ENCODE measurements at places on chromosomes 3 and 15.

DNA sequence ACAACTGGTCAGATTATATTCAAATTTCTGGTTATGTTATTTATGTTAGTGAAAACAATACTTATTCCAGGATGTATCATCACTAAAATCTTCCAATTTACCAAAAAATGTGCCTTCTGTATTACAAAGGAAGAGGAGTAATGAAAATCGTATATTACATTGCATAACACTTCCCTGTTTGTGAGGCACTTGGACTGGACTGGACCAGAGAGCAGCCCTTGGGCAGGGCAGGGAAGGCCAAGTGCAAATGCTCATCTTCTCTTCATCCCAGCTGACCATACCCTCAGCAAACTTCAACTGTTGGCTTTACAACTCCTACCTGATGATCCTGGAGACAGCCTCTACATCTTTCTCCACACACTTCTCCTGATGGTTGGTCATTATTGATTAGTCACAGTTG is 285.7 kb upstream of the MME start:
- DNase-seq: no peak

DNA sequence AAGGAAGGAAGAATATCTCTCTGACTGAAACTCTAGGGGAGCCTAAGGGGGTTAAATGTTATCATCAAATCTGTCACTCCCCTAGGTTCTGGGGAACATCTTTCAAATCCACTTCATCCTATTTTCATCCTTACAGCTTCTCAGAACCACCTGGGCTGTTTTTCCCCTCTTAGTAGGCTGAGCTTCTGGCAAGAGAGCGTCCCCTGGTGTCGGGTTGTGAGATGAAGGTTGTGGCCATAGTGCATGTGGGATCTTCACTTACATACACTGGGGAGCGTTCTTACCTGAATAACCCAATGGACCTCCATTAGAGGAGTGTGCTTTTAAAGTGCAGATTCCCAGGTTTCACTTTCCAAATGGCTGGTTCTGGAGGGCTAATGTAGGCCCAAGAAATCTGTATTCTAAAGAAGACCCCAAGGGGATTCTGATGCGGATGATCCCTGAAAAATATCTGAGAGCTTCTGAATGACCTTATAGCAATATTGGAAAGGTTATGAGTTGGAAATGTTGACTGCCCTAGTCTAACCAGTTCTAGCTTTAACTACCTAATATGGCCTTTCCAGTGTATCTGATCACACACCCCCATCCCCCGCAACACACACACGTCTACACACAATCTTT is 663.7 kb downstream of the AGBL1 start:
- DNase-seq: peak; percentile 31

DNA sequence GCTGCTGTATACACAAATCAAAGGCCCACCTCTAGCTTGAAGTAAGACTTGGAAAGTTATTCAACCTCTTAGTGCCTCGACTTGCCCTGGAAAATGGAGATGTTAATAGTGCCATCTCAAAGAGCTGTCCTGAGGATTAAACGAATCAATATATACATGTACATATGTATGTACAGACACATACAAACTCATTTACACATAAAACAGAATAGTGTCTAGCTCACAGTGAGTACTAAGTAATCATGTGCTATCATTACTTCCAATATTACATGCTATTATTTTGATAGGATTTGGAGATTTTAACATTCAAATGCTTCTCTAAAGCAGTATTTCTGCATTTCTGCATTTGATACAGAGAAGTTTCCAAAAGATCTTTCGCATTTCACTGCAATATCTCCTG is 20.5 kb downstream of the LARP6 start:
- DNase-seq: no peak

DNA sequence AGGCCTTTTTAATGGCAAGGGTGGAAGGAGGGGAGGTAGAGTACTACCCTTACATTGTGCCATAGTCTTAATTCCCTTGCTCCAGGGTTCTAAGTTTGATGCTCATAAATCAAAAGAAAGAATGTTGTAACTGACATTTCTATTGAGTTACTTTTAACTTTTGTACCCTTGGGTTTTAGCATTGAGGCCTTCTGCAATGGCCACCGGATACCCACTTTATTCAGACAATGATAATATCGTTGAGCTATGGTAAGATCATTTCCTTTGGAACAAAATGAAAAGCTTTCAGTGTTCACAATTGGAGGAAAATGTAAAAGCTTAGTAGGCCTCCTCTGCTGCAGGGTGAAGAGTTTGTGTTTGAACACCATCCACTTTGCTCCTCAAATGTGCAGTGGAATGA is 16.8 kb downstream of the CGNL1 start:
- no peak for DNase-seq

GRCh38 chr15:36961956-36962355 is 138.4 kb downstream of the MEIS2 start:
- no peak for DNase-seq

DNA sequence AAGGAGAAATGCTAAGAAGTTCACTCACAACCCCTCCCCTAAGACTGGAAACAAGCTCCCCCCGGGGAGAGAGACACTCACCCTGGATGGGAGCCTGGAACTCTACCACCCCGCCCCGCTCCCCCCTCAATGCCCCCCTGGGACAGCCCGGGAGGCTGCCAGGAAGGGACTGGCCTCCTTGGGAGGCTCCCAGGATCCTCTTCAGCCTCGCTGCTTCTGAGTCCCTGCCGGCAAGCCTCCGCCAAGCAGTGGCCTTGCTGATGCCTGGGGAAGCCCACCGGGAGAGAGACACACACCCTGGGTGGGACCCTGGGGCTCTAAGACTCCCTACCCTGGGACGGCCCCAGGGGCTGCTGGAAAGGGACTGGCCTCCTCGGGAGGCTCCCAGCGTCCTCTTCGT is 33.4 kb downstream of the CPEB1 start:
- DNase-seq: no peak

DNA sequence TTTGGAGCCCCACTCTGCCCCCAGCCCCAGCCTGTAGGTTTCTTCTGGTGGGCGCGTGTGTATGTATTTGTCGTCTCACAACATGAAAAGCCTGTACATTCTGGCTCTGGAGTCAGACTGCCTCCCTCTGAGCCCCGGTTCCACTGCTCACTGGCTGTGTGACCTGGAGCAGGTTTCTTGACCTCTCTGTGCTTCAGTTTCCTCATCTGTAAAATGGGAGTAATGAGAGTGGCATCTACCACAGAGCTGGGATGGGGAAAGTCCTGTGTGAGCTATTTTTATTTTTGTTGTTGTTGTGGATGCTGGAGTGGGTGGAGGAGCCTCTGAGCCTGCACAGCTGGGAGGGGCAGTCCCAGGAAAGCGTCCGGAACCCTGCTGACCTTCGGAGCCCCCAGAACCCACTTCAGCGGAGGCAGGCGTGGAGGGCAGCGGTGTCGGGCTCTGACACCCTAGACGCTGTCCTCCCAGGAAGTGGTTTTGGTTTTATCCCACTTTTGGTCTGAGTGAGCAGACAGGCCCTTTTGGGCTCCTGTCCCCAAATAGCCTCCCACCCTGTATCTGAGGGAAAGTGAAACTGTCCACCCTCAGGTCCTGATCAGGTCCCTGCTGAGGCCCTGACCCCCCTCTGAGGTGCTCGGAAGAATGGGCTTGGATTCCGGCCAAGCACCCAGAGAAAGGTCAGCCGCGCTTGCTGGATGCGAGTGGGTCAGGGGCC is 103.5 kb downstream of the CHSY1 start:
- no peak for DNase-seq

- DNase-seq: no peak
These were observed 278.6 kb downstream of the NLGN1 start for GRCh38 chr3:173676094-173676493.

DNA sequence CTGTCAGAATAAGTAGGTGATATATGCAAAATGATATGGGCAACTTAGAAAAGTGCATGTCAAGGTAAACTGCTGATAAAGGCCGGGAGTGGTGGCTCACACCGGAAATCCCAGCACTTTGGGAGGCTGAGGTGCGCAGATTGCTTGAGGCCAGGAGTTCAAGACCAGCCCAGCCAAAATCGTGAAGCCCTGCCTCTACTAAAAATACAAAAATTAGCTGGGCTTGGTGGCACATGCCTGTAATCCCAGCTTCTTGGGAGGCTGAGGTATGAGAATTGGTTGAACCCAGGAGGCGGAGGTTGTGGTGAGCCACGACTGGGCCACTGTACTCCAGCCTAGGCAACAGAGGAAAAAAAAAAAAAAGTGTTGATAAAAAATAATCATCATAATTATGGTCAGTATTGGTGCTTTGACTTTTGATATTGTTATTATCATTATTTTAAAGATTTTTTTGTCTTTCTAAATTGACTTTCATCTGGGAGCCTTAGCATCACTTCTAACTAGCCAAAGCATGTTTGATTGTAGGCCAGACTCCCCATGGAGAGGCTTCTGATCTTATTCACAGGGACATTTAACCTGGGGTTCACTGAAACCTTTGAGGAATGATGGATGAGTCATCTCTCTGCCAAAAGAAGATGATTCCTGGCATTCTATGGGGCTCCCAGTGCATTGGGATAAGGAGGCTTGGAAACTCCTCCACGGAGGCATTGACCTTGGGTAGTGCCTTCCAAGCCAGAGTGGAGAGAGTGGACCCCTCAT is 5.6 kb downstream of the ZBTB38 start:
- DNase-seq: no peak

DNA sequence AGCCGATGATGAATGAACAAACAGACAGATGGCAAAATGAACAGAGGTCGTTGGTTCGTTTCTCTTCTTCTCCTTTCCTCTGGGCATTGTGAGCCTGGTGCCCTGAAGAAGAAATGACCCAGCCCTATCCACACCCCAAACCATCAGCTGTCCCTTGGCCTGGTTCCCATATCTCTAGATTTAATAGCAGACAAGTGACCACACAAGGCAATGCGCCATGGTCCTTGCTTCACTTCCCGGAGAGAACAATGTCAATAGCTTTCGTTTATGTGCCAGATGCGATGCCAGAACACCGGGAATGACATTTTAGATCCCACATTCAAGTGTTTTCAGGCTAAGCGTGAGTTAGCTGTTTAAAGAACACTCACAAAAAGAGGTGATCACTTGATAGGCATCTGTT is 17.7 kb downstream of the POC1A start:
- DNase-seq: no peak

GRCh38 chr3:54830658-54831057 is 97.2 kb downstream of the LRTM1 start:
- peak; percentile 56 for DNase-seq

GRCh38 chr3:192902549-192902948 is 15.1 kb downstream of the MB21D2 start:
- no peak for DNase-seq

DNA sequence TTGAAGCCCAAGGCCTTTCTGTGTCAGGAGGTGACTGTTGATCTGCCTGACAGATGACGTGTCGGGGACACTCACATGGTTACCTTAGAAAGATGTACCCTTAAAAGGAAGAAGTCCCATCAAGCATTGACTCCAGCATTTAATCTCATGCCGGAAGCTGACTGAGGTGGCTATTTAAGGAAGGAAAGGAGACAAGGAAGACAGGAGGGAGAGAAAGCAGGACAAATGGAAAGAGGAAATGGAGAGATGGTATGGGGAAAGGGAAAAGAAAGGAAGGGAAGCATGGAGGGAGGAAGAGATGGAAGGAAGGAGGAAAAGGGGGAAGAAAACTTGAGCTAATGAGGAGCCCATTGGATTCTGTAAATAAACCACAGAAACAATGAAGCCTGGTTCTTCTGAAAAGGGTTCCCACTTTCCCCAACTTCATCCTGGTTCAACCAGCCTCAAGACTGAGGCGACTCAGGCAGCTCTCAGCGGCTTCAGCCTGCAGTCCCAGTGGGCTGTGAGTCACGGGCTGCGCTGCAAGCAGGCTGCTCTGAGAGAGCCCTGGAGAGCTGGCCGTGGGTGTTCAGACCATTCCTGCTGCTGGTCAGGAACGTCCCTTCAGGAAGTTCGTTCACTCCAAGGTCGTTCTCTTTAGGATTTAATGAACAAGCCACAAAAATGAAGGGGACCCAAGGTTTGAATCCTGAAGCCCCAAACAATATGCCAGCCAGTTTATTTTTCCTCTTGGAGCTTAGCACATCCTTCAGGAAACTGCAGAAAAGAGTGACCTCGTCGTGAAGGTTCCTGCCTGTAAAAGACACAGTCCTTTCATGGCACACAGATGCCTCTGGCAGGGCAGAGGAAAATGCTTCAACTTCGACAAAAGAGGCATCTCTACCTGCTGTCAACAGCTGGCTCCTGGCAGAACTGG is 69.6 kb upstream of the THBS1 start:
- DNase-seq: no peak

DNA sequence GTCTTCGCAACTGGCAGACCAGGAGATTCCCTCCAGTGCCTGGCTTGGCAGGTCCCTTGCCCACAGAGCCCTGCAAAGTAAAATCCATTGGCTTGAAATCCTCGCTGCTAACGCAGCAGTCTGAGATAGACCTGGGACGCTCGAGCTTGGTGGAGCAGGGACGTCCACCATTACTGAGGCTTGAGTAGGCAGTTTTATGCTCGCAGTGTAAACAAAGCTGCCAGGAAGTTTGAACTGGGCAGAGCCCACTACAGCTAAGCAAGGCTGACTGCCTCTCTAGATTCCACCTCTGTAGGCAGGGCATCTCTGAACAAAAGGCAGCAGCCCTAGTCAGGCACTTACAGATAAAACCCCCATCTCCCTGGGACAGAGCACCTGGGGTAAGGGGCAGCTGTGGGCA is 205.0 kb upstream of the MME start:
- DNase-seq: no peak

- peak; percentile 69 for DNase-seq
These were observed 2.7 kb downstream of the TMEM108 start for GRCh38 chr3:133040696-133041523.

DNA sequence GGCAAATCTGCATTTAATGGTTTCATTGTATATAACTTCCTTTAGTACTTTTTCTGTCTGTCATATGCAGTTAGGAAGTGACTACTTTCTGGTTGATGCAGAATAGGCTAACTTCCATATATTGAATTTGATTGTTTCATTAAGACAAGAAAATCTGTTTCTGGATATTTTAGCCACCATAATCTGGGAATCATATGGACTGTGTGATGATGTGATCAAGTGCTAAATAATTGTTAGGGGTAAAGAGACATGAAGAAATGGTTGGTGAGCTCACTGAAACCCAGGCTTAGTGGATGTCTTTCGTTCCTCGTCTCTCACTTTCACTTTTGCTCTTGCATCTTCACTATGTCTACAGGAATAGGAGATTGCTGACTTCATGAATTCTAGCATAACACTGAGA is 3.5 kb upstream of the MNS1 start:
- DNase-seq: peak; percentile 81

- no peak for DNase-seq
These were observed 33.4 kb upstream of the STIMATE start for GRCh38 chr3:52930748-52931147.

GRCh38 chr15:67185621-67186225 is 68.7 kb downstream of the AAGAB start:
- DNase-seq: no peak

DNA sequence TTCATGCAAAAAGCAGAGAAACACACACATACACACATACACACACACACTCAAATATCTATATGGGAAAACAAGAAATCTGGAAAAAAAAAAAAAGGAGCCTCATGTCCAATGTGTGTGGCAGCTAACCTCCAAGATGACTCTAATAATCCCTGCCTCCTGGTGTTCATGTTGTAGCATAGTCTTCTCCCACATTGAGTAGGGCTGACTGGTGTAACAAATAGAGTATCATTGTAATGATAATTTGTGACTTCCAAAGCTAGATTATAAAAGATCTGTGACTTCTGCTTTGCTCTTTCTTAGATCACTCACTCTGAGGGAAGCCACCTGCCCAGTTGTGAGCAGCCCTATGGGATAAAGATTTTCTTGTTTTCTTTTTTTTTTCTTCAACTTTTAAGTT is 130.9 kb upstream of the TNIK start:
- no peak for DNase-seq

GRCh38 chr3:160169139-160169976 is 55.9 kb upstream of the C3orf80 start:
- no peak for DNase-seq

Data from hematopoietic multipotent progenitor cell treated with erythropoietin and hydrocortisone succinate and interleukin-3 and kit ligand, for 8 days (in vitro differentiated cells).